ENCODE measurements at places on chromosomes 5 and 9.

DNA sequence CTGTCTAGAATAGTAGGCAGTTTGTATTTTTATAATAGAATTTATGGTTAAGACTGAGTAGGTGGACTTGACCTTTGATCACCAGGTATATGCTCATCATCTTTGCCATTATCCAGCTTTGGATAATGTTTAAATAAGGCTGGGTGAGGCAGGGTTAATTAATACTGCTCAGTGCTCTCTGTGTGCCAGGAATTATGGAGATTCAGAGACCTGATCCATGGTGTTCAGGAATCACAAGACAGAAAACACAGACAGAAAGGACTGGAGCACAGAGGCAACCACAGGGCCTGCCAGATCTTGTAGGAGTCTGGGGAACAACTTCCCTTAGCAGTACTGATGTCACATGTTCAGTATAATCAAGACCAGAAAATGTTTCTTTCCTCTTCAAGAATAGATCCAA lies 186.3 kb upstream of the ADCY2 start:
- DNase-seq = no peak

DNA sequence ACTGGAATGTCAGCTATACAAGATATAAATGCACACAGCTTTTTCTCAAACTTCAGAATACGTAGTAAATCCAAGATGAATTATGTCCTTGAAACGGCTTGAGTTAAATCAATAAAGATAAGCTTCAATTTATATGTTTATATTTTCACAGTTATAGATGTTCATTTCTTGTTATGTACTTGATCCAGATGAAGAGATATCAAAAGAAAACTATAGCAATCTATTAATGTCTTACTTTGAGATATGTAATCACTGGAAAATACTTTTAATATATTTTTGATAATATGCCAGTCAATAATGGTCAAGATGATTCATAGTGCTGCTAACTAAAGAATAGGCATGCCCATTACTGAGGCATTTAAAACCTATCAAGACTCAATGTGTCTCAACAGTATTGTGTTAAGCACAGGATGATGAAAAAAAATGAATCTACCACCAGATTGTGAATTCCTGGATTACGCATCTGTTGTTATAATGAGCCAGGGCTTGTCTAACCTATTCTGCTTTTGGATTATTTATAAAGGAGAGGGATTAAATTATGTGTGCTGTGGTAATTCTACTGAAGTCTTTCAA lies 372.6 kb upstream of the PRR16 start:
- DNase-seq = no peak

DNA sequence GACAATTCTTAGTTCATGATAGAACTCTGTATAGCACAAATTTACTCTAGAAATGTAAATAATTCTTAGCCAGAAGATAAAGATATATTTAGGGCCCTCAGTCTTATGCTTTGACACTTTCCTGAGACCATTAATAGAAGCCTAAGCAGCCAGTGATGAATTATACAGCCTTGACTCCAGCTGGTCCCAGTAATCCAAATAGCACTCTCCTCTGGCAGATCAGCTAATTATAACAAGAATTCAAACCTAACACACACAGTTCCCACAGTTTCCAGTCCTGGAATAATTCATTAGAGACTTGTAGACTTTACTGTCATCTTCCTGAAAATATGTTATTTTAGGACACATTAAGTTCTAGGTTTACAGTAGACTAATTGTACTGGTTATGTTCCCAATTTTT lies 50.4 kb downstream of the SHOC1 start:
- DNase-seq = no peak

GRCh38 chr9:113935677-113936380 lies 59.7 kb downstream of the ZNF618 start:
- no peak for DNase-seq

- DNase-seq = no peak
These were observed 254.8 kb upstream of the PPP1R2B start for GRCh38 chr5:156595132-156595787.

GRCh38 chr9:112887381-112887780 lies 3.3 kb downstream of the SLC46A2 start:
- DNase-seq = peak; percentile 78

GRCh38 chr9:96478829-96479371 lies 28.9 kb downstream of the HABP4 start:
- no peak for DNase-seq

DNA sequence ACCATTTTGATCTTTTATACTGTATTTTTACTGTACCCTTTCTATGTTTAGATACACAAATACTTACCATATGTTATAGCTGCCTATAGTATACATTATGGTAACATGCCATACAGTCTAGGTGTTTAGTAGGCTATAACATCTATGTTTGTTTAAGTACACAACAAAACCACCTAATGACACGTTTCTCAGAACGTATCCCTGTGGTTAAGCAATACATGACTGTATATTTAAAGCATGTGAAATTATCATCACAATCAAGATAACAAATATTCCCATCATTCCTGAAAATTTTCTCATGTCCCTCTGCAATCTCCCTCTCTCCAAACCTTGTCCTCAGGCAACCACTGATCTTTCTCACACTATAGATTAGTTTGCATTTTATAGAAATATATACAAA lies 66.4 kb upstream of the SUSD1 start:
- DNase-seq = no peak

DNA sequence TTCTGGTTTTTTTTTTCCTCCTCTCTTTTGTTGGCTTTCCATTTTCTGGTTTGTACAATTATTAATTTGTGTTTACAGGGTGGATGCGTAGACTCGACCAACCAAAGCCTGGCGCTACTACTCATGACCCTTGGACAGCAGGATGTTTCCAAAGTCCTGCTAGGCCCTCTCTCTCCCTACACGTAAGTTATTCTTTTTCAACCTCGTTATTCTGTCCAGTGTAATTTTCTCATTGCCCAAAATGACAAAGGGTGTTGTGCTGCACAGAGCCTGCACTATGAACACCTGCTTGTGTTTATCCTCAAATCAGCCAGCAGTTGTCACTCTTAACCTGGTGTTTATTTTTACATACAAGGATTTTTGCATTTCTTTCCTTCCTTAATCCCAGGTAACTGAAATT lies 56.6 kb downstream of the RCL1 start:
- DNase-seq = no peak

All from upper lobe of left lung (tissue), 6 donors.